ENCODE measurements at places on chromosomes 1 and 21.

DNA sequence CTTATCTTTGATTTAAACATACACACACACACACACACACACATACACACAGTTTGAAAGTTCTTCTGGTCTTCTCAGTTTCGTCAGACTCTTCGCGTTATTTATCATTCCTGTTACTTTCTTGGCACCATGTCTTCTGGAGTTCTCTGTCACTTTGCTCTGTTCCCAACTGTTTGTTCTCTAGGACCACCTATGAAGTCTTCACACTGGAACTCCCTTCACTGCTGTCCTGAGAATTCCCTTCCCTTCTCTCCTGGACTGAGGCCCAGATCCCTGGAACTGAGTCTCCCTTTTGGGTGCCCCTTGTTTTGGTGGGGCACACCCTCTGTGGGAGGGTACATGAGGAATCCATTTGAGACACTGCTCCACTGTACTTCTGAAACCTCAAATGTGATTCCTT lies 30.5 kb downstream of the ALG14 start:
- DNase-seq: no peak

DNA sequence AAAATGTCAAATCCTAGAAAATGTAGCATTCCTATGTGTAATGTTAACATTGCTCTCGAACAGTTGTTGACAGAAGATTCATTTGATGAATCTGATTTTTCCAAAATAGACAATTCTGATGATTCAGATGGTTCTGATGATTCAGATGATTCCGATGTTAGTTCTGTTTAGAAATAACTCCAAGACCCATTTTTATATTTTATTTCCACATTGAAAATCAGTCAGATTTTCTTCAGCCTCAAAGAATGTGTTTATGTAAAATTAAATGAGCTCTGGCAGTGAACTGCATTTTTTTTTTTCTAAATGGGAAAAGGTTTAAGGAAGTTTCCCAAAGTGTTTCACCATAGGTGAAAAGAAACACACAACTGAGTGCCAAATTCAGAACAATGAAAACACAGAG lies 136.5 kb downstream of the TSEN15 start:
- no peak for DNase-seq

DNA sequence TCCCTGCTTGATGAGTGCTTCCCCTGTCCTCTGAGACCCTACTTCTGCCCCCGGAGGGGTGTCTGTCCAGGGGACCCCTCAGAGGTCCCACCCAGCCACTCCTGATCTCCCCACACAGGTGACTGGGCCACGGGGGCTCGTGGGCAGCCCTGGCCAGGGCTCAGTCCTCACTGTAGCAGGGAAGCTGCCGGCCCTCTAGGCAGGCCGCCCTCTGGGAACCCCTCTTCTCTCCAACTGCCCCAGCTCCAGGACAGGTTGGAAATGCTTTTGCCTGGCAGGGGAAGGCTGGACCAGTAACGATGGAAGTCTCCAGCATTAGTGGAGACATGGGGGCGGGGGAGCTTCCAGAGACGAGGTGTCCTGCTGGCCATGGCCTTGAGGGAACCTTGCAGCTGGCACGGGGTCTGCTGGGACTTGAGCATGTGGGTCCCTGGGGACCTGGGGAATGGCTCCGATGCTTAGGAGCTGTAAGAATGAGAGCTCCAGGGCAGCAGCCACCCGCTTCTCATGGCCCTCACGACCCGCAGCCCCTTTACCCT lies 3.1 kb upstream of the FNDC10 start:
- DNase-seq: no peak

DNA sequence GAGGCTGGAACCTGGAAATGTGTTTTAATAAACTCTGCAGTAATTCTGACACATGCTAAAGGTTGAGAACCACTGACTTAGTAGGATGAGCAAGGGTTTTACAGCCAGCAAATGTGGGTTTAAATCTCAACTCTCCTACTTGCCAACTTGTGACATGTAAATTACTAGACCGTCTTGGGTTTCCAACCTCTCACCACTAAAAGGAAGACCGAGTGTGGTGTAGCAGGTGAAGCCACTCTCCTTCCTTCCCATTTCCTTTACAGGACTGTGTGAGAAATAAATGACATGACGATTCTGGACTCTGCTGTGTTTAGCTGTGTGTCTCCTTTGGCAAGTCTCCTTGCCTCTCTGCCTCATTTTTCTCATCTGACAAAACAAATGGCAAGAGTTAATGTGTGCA lies 49.5 kb upstream of the DNAJC6 start:
- no peak for DNase-seq

DNA sequence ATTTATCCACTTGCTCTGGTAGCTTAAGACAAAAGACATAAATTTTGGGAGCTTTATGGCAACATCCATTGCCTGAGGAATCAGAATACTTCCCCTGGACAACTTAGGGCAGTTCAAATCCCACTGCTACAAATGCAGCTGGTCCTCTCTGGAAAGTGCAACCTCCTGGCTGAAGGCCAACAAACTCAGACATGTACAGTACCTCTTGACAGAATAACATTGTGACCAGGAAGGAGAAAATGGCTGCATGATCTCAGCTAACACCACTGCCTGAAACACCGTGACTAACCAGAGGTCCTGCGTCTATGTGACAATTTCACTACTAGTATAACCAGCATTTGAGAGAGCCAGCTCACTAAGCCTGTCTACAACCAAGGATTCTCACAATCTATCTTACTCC lies 218.9 kb downstream of the CRB1 start:
- no peak for DNase-seq

DNA sequence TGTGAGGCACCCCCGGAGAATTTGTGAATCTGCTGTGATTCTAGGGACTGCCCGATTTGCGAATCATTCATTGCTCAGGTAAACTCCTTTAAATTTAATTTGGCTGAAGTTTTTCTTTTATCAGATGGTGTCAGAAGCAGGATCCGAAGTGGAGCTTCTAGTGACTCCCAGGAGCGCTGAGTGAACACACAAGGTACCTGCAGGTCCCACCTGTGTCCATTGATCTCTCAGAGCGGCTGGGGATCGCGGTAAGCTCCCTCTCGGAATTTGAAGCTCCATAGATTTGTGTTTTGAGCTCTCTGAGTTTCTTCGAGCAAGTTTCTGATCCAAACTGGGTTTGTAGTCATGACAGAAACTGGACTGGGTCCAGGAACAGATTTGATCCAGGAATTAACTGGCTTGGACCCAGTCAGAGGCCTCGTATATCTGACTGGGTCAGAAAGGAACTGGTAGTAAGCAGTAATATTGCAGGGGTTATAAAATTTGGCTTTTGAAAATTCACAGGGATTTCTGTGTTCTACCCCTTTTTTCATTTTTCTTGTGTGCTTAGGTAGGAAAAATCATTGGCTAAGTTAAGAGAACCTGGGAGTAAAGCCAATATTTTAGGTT lies 56.2 kb upstream of the EDEM3 start:
- DNase-seq: no peak

DNA sequence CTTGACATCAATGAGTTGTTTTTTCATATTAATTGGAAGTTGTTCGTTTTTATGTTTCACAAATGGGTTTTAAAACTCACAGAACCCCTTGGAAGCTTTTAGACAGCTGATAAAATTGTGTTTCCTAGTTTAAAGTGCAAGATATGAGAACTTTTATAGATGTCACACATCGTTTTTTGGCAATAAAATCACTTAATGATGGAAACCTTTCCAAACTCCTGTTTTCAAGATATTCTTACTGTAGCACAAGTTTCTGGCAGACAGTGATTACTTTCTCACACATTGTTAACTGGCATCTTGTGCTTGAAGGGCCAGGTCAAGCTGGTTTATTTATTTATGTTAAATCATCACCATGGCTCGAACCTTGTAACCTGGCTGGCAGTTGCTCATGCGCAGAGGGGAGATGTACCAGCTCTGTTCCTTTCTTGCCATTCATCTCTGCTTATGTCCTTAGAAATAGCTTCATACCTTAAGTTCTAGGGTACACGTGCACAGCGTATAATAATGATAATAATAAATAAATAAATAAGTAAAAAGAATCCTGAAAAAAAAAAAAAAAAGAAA lies 10.2 kb upstream of the RCAN1 start:
- no peak for DNase-seq

DNA sequence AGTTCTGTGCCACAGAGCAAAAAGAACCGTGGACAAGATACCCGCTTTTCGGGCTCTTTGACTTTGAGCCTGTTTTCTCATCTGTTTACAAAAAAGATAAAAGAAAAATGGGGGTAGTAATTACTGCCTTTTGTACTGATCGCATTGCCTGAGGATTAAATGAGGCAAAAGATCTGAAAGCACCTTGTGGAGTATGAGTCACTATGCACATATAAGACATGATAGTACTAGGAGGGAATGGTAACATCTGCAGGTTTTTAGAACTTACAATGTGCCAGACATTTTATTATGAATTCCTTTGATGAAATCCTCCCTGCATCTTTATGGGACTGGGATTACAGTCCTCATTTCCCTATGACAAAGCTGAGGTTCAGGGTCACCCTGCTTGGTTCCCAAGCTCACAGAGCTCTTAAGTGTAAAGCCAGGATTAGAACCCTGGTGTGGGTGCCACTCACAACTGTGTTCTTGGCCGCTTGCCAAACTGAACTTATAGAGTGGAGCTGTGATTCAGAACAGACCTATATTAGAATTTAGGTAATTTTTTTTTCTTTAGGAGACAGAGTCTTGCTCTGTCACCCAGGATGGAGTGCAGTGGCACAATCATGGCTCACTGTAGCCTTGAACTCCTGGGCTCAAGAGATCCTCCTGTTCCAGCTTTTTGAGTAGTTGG lies 1.8 kb downstream of the DISC1 start:
- DNase-seq: no peak

- no peak for DNase-seq
These were observed 131.5 kb downstream of the CNIH3 start for GRCh38 chr1:224747578-224747977.

- DNase-seq: no peak
These were observed 676.1 kb downstream of the PTPRU start for GRCh38 chr1:29912425-29912824.

- DNase-seq: no peak
These were observed 13.0 kb upstream of the TNFSF4 start for GRCh38 chr1:173220157-173220556.

Measured in cerebellar nuclear complex (tissue), 1 donor.